Ascending aorta (tissue), 2 donors: ENCODE measurements at places on chromosomes 1 and 21. TPM values are rescaled to one million over a fixed set of nuclear protein-coding genes. Genes with fewer than 3 reads are reported as not detected.

The S100A11 gene
- 442 TPM for total RNA-seq

The TCEA3 gene
- 11.3 TPM for total RNA-seq

The PRDX1 gene
- total RNA-seq, result 245 TPM

The NTMT2 gene
- not detected for total RNA-seq

The TEKT2 gene
- total RNA-seq, result not detected

The AADACL3 gene
- not detected for total RNA-seq

The KIF2C gene
- 0.53 TPM for total RNA-seq

The SLC35F3 gene
- 1.4 TPM for total RNA-seq

The MEGF6 gene
- total RNA-seq, result 194 TPM

The KCND3 gene
- total RNA-seq, result 13.3 TPM

The CBR3 gene
- total RNA-seq, result 59.2 TPM

The SPRR2B gene
- not detected for total RNA-seq

The GSTM1 gene
- total RNA-seq, result 89.4 TPM

The FNDC10 gene
- total RNA-seq, result 1.8 TPM

The INTS11 gene
- 214 TPM for total RNA-seq

The WDTC1 gene
- total RNA-seq, result 36.2 TPM

The PSMB2 gene
- 54.0 TPM for total RNA-seq

The CYP4A11 gene
- not detected for total RNA-seq

The HFM1 gene
- total RNA-seq, result 0.32 TPM

The CR2 gene
- not detected for total RNA-seq

The AMY2A gene
- total RNA-seq, result not detected

The PRAMEF12 gene
- not detected for total RNA-seq

The OR2G6 gene
- total RNA-seq, result not detected

The USH2A gene
- not detected for total RNA-seq

The CACNA1E gene
- total RNA-seq, result not detected

The MX2 gene
- total RNA-seq, result 9.7 TPM

The KRTAP7-1 gene
- not detected for total RNA-seq

The THEM5 gene
- not detected for total RNA-seq

The TEX38 gene
- not detected for total RNA-seq

The MYBPH gene
- total RNA-seq, result not detected

The AMY1A gene
- total RNA-seq, result not detected

The VANGL2 gene
- 0.96 TPM for total RNA-seq

The DPT gene
- 12.3 TPM for total RNA-seq

The SDC3 gene
- total RNA-seq, result 51.9 TPM

The LGALS8 gene
- total RNA-seq, result 45.8 TPM

The HRNR gene
- not detected for total RNA-seq

The COL24A1 gene
- 0.11 TPM for total RNA-seq
